IPS-NIHi11 (cell line): ENCODE measurements at places on chromosomes 16 and 17.

GRCh38 chr16:88019821-88020515 is 68.7 kb downstream of the BANP start:
- no peak for DNase-seq

- DNase-seq = no peak
Observed at GRCh38 chr17:16383216-16383615, 2.3 kb downstream of the UBB start.

- no peak for DNase-seq
Observed at GRCh38 chr17:75910699-75911098, 6.0 kb upstream of the MRPL38 start.

DNA sequence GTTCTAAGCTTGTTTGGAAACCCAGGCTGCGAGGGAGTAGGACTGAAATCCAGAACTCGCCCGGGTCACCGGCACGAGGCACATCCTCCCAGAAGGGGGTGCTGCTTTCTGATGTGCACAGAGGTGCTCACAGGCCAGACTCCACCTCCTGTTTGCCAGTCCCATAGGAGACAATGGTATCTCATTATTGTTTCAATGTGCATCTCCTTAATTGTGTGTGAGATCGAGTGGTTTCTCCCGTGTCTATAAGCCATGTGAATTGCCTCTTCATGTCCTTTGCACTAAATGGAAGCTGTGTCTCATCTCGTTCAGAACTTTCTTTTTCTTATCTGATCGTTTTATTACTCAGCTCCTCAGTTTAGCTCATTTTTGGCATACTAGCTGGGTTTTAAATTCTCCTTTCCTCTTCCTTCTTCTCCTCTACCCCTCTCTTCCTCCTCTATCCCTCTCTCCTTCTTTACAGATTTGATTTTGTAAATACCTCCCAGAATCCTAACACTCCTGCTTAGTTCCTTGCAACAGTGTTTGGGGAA is 32.1 kb upstream of the PRKCB start:
- DNase-seq = peak; percentile 74

- DNase-seq = no peak
Observed at GRCh38 chr17:33469911-33470310, 176.8 kb upstream of the ASIC2 start.

DNA sequence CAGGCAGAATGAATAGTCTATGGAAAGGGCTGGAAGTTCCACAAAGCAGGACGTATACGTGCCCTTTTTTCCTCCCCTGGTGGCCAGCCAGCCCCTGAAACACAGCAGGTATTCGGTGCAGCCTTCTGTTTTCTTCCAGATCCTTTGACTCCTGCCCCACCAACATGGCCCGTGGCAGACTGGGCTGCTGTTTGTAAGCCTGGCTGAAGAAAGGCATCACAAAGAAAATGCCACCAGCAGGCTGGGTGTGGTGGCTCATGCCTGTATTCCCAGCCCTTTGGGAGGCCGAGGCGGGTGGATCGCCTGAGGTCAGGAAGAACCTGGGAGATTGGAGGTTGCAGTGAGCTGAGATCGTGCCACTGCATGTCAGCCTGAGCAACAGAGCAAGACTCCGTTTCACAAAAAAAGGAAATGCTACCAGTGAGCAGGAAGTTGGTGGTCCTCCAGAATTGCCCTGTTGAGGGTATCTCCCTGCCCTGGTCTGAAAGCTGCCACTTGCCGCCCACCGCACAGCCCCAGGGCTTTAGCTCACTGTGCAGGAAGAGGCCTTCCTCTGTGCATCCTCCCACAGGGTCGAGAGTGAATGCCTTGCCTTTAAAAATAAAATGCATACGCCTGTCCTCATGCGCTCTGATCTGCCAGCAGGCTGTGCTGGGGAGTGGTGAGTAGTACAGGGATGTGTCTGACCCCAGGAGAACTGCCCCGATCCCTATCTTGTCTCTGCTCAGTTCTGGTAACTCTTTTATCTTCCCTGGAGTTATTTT is 587.7 kb downstream of the MAF start:
- DNase-seq = no peak

DNA sequence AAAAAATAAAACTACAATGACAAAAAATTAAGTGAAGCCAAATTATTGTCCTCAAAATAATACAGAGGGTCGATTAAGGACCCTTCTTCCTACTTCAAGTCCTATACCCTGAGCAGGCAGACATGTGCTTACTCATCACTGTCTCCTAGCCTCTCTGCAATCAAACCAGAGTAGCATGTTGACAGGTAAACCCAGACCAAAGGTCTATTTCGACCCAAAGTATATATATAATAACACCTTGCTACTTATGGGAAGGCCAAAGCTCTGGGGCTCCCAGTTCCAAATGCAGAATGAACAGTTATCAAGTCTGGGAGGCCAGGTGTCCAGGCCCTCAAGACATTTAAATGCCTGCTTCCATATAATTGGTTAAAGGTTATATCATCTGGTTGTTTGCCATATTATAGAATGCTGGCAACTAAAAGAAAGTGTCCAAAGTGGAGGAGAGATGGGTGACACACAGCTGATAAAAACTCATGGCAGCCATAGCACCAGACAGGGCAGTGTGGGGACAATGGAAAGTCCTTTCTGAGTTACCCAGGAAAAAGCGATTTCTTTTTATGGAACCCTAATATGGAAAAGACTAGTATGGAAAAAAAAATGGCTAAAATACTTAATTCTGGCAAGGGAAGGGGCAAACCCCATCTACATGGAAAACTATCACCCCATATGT is 53.6 kb downstream of the N4BP1 start:
- no peak for DNase-seq

DNA sequence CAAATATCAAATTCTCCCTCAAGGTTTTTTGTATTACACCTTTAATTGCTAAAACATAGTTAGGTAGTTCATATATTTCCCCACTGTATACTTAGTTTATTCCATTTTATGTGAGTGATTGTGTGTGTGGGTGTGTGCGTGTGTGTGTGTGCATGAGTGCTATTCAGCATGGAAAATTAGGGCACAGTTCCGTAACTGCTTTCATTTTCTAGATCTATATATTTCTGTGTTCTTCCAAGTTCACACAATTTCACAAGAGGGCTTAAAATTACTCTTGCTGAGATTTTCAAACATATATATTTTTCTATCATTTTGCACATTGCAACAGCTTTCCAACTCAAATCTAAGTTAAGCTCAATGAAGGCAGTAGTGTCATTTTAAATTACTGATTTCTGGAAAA is 782.9 kb upstream of the SOX9 start:
- DNase-seq = no peak

DNA sequence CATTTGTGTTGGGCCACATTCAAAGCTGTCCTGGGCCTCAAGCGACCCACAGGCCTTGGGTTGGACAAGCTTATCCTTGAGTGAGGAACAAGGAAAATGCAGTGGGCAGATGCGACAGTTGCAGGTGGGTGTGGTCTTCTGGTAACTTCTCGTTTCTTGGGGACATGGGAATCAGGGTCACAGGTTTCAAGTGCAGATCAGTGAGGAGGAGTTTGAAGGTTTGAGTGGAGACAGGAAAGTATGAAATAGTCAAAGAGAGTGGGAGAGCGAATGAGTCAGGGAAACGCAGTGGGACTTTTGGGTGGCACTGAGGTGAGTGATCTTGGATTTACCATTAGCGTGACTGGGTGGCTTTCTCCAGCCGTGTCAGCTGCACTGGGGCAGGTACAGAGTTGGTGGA is 15.4 kb upstream of the CCL22 start:
- DNase-seq = no peak
